ENCODE measurements at places on chromosomes 3 and 15. TPM values are rescaled to one million over a fixed set of nuclear protein-coding genes. Genes with fewer than 3 reads are reported as not detected.

The ARGFX gene
- total RNA-seq = not detected

The IGF2BP2 gene
- 119 TPM for total RNA-seq

The TEX55 gene
- total RNA-seq = not detected

The SENP8 gene
- total RNA-seq = 4.6 TPM

The STOML1 gene
- total RNA-seq = 8.8 TPM

The SERINC4 gene
- 0.21 TPM for total RNA-seq

The TMEM45A gene
- total RNA-seq = 37.6 TPM

The FRMD5 gene
- 59.7 TPM for total RNA-seq

The MRPL47 gene
- 32.0 TPM for total RNA-seq

The RMDN3 gene
- total RNA-seq = 21.1 TPM

The CLCN2 gene
- 13.1 TPM for total RNA-seq

The CHRNA7 gene
- 7.7 TPM for total RNA-seq

The TIGIT gene
- total RNA-seq = not detected

The FBXO40 gene
- total RNA-seq = 7.3 TPM

The CDHR4 gene
- total RNA-seq = not detected

The KNG1 gene
- total RNA-seq = not detected

The TRH gene
- total RNA-seq = 111 TPM

The CHRNA3 gene
- total RNA-seq = 2.9 TPM

The CCR3 gene
- not detected for total RNA-seq
